ENCODE measurements at places on chromosomes 7 and 10.

DNA sequence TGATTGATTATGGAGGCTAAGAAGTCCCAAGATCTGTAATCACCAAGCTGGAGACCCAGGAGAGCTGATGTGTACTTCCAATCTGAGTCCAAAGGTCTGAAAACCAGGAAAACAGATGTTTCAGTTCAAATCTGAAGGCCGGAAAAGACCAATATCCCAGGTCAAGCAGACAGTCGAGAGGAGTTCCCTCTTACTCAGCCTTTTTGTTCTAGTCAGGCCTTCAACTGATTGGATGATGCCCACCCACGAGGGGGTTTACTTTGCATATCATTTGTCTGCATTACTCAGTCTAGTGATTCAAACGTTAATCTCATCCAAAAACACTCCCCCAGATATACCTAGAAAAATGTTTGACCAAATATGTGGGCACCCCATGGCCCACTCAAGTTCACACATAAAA is 7.4 kb upstream of the ARID5B start:
- no peak for DNase-seq

DNA sequence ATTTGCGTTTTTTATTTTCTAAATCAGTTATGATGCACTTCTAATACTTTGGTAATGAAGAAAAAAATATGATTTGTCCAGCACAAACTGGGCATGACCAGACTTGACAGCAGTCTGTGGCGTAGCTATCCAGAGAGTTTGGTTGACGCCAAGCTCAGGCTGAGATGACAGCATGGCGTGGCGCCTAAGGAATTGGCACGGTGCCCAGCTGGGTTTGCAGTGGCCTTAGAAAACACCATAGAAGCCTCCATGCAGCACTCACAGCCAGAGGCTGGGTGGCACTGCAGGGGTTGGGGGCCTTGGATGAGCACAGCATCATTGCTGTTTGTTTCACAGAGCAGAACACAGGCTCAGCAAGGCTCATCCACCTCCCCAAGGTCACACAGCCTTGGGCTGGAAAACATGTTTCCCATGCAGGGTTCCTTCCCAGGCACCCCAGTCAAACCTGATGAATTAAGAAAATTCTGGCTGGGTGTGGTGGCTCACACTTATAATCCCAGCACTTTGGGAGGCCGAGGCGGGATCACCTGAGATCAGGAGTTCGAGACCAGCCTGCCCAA is 88.9 kb downstream of the GTF2IRD1 start:
- no peak for DNase-seq

DNA sequence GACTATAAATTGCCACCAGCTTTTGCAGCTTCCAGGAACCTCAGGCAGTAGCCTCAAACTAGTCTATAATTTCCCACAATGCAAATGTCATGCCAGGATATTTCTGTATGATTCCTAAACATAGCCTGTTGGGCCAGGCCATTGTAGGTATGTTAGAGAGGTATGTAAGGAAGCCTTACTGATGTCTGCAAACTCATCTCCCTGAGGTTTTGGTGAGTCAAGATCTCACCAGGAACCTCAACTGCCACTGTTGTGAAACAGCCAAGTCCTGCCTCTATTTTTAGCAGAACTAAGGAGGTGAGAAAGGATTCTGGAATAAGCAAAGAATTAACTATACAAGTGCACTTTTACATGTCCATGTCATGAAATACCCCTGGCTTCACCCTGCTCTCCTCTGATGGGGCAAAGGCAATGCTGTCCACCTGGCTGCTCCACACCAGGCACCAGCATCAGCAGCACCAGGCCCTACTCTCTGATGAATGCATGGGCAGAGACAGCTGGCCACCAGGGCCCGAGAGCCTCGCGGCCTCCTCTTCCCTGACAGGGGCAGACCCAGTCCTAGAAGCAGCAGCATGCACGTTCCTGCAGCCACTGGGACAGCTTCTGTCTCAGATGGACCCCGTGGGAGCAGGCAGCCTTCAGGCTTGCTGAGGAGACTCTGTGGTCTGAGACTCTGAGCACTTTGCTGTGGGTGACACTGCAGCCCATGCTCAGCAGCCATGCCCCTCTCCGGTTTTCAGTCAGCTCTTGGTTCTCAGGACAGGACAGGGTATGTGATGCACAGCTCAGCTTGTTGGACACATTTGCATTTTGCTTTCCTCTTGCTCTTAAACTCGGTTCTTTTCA is 147.3 kb downstream of the ZMYND11 start:
- DNase-seq: no peak

DNA sequence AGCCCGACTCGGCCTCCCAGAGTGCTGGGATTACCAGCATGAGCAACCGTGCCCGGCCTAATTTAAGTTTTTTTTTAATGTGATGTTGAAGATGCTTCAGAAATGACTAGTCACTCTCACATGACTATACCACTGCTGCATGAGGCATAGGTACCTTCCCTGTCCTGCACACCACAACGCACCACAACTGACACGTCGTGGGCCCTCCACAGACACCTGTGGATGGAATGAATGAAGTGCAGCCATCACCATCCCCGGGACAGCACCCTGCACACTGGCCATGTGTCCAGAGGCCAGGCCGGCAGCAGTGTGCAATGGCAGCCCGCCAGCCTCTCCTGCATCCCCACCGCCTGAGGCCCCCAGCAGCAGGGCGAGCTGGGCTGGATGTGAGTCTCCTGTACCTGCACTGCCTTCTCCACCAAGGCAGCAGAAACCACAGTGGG is 55.1 kb downstream of the VOPP1 start:
- DNase-seq: no peak

GRCh38 chr7:18901351-18901750 is 216.1 kb downstream of the TWIST1 start:
- no peak for DNase-seq

GRCh38 chr7:82539969-82540368 is 96.4 kb upstream of the CACNA2D1 start:
- no peak for DNase-seq

DNA sequence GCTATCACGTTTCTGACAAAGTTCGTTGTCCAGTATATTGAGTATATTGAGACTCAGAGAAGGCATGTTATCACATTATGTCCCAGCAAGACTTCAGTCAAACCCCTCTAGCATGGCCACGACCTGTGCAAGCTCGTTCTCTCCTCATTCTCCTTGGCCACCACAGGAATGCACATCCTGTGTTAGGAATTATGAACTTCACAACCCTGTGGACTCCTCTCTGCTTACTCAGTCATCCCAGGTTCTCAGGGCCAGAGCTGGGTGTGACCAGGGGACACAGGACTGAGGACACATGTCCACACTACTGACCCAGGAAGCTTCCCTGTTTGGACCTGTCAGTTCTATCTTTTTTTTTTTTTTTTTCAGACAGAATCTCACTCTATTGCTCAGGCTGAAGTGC is 4.4 kb downstream of the SH2D4B start:
- no peak for DNase-seq

GRCh38 chr10:126375926-126376554 is 12.2 kb downstream of the ADAM12 start:
- no peak for DNase-seq

DNA sequence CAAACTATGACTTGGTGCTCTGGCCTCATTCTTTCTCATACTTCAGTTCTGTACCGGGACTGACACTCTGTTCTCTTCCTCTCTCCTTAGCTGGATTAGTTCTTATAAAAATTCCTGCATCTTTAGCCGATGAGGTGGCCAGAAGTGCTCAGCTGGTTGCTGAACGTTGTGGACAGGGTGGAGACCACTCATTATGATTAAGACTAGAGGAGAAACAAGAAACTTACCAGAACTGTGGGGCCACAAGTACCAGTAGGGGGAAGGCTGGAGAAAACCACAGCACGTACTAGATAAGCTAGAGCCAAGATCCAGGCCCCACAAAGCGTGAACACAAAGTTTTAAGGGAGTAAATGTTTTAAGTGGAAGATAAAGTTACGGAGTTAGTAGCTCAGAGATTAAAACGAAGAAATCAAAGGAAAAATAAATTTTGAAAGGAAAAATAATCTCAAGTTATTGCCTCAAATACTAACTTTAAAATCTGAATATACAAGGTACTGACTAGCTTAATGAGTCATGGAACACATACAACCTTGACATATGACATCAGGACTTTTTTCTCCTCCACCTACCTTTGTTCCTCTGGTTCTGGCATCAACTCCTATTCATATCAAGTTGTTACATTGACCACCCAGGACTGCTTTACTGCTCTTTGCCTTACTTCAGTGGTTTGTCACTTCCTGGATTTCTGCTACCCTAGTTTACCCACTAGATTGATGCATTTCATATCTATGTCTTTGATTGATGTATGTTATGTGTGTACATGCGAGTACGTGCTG is 469.0 kb downstream of the TFEC start:
- DNase-seq: no peak

DNA sequence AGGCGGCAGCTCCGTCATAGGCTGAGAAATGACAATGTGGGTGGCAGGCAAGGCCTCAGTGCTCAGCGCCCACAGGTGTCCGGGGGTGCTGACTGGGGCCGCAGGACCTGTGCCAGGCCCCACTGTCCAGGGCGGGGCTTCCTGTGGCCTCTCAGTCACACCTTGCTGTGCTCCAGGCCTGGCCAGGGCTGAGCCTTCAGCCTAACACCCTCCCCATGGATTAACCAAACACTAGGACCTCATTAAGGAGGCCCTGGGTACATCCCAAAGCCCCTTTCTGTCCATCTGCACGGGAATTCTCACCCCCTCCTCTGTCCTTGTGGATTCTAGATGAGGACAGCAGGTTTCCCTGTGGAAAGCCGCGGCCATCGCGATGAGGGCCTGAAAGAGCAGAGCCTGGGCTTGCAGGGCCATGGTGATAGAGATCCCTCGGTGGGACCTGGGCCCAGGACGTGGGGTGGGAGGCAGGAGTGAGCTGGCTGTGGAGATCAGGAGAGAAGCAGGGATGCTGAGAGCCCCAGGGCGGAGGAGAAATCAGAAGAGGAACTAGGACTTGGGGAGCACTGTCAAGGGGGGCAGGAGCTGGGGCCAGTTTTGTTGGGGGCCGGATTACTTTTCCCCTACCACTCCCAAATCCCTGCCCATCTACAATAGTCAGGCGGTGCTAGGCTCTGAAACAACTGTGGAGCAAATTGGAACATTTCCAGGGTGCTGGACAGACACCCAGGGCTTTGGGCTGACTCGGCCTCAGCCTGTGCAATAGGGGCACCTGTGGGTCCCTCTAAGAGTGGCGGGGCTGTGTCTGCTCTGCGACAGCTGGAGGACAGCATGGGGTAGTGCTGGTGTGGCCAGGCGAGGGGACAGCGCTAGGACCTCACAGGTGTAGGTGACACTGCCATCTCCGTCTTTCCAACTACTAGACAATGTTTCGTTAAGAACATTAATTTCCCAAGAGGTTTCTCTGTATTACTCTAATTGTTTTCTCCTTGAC is 23.3 kb upstream of the MNX1 start:
- DNase-seq: no peak

DNA sequence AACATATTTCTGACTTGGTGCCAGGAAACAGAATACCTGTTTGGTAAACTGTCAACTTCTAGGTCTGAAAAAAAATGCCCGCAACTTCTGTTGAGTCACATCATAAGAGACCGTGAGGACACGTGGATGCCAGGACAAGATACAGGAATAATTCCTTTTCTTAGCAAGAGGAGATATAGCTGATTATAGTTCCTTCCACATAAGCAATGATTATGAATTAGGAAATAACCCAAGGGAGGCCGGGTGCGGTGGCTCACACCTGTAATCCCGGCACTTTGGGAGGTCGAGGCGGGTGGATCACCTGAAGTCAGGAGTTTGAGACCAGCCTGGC is 75.2 kb downstream of the CDC123 start:
- no peak for DNase-seq

DNA sequence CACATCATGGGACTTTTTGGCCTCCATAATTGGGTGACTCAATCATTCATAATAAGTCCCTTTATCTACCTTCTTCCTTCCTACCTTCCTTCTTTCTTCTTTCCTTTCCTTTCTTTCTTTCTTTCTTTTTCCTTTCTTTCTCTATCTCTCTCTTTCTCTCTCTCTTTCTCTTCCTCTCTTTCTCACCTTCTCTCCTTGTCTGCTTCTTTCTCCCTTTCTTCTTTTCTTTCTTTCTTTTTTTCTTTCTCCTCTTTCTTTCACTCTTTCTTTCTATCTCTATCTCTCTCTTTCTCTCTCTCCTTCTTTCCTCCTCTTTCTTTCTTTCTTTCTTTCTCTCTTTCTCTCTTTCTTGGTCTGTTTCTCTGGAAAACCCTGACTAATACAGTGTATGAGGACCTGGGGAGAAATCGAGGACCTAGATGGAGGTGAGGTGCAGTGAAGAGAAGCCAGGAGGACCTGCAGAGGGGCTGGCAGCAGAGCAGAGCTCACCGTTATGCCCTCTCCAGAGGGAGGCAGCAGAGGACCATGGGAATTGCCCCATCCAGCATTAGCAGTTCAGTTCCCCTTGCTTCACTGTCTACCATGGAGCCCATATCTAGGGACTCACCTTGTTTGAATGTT is 52.7 kb upstream of the BTRC start:
- DNase-seq: no peak

Data from cortex of kidney (tissue), 1 donor.